KBM-7 (cell line): ENCODE measurements at places on chromosomes 7 and 10.
A peak's percentile ranks its signal among the peaks of the same experiment; 100 is the strongest.

DNA sequence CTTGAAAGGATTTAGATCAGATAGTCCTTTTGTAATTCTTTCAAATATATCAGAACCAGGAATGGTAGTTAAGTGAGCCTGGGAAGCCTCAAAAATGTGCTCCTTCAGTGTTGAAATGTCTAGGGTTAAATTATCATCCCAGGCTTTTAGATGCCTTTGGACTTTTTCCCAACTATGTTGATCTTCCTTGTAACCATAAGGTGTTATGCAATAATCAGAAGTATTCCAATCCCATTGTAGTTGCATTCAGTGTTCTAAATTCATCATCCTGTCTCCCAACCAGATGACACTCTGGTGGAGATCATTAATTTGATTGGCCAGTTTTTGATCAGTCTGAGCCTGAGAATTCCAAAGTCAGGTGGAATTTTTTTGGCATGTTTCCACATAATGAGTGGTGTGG lies 35.1 kb upstream of the AKR1C2 start:
- DNase-seq: no peak

DNA sequence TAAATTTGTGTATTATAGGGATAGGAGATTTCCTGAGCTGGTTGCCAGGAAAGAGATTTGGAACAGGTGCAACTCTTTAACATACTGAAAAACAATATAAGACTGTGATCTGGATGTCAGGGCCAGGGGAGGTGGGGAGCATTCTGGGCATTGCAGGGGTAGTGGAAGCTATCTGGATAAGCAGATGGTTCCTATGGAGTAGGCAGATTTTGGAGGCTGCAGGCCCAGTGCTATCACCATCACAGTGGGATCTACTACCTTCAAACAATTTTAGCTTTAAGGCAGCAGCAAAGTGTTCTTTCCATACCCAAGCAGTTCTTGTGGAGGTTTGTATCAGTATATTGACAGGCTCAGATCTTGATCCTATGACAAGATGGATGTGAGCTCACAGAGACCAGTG lies 71.1 kb downstream of the ADAM22 start:
- DNase-seq: no peak

DNA sequence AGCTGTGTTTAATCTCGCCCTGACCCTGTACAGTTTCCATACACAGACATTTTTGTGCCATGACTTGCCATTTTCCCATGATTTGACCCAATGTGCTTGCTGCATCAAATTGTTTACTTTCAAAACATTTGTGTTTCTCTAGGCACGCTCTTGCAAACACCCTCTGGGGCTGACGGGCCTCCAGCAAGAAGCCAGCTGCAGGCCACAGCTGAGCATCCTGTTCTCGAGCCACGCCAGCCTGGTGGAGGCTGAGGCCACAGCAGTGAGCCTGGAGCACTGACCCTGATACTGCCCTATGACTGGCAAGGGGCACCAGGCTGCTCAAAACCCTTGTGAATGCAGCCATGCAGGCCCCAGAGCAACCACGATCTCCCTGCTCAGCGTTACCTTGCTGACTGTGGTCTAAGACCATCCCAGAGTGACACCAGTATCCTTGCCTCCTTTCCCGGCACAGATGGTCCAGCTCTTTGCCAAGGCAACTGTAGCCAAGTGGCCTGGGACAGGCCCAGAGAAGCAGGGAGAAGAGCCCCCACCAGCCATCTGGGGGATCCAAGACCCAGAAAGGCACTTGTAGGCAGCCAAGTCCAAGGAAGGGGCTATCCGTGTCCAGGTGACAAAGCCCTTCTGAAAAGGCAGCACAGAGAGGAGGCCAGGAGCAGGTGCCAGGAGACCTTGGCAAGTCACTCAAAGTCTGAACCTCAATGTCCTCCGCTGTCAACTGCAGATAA lies 78.5 kb downstream of the OAT start:
- DNase-seq: no peak

- no peak for DNase-seq
Measured at GRCh38 chr10:124739119-124739921, 4.9 kb downstream of the FAM53B start.

GRCh38 chr7:149741629-149742028 lies 31.8 kb downstream of the ZNF467 start:
- DNase-seq: peak; percentile 34

DNA sequence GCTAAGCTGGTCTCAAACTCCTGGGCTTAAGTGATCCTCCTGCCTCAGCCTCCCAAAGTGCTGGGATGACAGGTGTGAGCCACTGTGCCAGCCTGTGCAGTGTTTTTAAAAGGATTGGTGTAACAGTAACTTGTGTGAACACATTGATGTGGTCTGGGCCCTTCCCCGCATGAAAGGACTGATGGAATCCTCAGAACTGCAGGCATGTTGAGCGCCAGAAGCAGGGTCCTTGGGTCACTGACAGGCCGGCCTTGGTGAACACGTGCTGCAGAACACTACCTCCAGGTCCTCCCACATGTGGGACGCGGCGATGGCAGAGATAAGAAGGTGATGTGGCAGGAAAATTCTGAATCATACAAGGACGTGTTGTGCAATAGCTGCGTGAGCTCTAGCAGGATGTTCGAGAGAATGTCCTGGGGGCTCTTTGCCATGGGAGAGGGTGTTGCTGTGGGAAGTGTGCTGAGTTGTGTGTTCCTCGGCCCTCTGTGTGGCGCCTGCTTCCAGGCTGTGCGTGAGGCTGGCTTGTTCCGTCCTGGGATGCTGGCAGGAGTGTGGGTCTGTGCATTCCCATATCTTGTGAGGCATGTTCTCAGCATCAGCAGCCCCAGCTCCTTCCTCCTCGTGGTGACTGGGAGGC lies 68.2 kb downstream of the DNAJB6 start:
- DNase-seq: peak; percentile 75

- no peak for DNase-seq
Measured at GRCh38 chr7:12111422-12112405, 99.4 kb upstream of the TMEM106B start.

GRCh38 chr7:996079-996872 lies 13.3 kb downstream of the CYP2W1 start:
- DNase-seq: no peak

DNA sequence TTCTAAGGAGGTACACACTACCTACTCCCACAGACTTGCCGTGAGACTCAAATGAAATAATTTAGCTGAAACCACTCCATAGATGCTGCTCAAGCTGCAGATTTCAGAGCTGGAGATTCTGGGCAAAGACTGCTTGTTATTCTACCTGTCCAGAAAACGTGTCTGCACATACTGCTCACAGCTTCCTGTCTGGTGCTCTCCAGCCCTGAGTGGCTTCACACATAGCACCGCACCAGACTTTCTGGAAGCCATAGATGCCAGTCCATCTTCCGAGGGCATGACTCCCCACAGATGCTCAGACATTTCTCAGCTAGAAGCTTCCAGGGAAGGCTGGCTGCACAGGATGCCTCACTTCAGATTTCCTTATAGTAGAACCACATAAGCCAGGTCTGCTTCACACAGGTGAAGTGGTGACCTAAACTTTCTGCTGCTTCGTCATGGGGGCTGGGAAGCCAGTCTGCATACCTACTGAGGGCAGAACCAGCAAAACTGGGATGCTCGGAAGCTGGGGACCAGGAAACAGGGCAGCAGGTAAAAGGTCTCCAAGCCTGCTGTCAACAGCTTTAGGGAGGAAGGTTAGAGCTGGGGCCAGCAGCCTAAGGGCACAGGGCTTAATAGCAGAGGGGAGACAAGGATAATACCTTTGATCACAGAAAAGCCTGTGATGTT lies 18.2 kb downstream of the CCDC6 start:
- DNase-seq: no peak

- peak; percentile 83 for DNase-seq
Measured at GRCh38 chr7:27185013-27185853, at the start of gene HOXA11. HOXA11 (minus strand) TSS chr7:27185232; CDS start chr7:27185144, 88 bp downstream.

DNA sequence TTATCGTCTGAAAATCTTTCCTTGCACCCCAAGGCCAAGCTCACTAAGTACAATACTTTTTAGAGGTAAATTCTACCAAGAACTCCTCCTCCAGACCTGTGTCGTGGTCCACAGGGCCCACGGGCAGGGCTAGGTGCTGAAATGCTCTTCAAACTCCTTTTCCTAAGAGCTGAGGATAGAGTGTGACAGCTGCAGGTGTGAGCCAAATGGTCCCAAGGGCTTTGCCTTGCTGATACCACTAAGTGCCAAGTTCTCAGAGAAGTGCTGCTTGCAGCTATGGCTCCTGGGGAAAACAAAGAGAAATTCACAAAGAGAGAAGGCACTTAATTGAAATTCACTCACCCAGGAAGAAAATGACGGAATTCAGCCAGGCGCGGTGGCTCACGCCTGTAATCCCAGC lies 868.9 kb upstream of the AUTS2 start:
- DNase-seq: no peak

- DNase-seq: no peak
Measured at GRCh38 chr7:4675771-4676367, 6.2 kb upstream of the FOXK1 start.

- no peak for DNase-seq
Measured at GRCh38 chr7:132051311-132051710, 494.9 kb upstream of the PODXL start.

DNA sequence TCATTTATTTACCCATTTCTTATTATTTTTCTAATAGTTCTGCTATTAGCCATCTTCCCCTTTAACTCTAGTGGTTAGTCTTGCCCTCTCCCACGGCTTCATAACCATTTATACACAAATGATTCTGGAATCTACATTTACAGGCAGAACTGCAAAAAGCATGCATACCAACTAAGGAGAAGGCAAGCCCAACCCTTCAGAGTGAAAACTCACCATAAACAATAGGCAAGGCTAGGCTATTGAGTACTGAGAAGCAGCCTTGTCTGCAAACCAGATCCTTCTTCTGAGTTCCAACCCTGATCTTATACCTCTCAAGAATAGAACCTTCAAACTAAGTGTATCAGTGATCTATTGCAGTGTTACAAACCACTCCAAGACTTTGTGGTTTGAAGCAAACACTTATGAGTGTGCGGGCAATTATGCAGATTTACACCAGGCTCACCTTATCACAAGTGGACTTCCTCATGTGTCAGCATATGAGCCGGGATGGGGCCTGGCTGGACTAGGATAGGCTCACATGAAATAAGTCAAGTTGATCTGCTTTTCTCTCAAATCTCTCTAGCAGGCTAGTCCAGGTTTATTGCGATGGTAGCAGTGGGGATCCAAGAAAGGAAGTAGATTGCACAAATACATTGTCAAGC lies 896.9 kb upstream of the PHF14 start:
- DNase-seq: no peak

DNA sequence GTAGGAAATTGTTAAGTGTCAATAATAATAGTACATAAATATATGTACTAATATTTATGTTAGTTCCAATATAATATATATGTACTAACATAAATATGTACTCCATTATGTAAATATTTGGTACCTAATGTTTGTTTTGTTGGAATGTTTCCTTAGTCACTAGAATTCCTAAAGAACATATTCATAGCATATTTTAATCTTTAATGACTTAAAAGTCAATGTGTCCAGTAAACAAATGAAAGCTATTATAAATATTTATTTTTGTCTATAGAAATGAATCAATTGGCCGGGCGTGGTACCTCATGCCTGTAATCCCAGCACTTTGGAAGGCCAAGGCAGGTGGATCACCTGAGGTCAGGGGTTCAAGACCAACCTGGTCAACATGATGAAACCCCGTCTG lies 153.6 kb downstream of the GPR158 start:
- no peak for DNase-seq

GRCh38 chr7:34835901-34836600 lies 178.0 kb downstream of the NPSR1 start:
- DNase-seq: no peak

DNA sequence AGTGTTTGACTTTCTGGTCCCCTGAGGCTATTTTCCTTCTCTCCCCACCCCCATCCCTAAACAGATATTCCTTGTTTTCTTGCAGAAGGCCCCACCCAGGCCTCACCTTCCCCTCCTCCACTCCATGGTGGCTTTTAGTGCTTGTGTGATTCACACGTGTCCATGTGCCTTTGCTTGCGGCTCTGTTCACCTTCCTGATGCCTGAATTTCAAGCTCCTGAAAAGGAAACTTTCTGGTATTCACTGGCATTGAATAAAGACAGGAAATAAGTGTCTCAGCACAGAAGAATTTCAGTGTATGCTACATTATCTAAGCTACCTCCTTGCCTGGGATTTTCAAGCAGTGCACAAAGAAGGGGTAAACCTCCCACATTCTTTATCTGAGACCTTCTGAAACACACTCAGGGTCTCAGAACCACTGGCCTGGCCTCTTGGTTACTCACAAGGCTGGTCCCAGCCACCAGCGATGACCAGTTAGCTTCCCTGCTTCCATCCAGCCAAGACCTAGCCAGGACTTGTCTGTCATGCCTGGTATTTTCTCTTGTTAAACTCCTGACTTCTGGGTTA lies 17.2 kb upstream of the UBE2H start:
- no peak for DNase-seq

DNA sequence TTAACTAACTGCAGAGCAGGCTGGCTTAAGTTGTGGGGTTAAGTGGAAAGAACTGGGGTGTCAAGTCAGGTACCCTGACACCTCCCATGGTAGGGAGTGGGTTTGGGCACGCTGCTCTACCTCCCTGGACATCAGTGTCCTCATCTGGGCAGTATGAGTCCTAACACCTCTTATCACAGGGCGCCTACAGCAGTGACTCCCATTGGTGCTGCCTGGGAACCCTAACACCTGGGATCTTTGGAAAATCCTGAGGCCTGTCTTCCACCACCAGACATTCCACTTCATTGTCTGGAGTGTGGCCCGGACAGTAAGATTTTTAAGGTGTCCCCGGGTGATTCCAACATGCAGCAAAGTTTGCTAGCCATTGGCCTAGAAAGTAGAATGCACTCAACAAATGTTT lies 239.1 kb downstream of the SKAP2 start:
- no peak for DNase-seq
